Transverse colon (tissue), 4 donors: ENCODE measurements at places on chromosomes 12 and 14. TPM values are rescaled to one million over a fixed set of nuclear protein-coding genes. Genes with fewer than 3 reads are reported as not detected.
A peak's percentile ranks its signal among the peaks of the same experiment; 100 is the strongest.

- no peak for DNase-seq
Observed at GRCh38 chr12:53227836-53228235, 4.2 kb downstream of the RARG start.

- no peak for DNase-seq
Observed at GRCh38 chr14:35277179-35277578, 15.0 kb upstream of the PSMA6 start.

- DNase-seq = peak; percentile 53
Observed at GRCh38 chr12:112900298-112901145, 6.2 kb upstream of the OAS1 start.

- no peak for DNase-seq
Observed at GRCh38 chr14:31854508-31855075, 222.5 kb upstream of the ARHGAP5 start.

GRCh38 chr12:130711756-130712155 lies 4.3 kb downstream of the RIMBP2 start:
- DNase-seq = peak; percentile 26

DNA sequence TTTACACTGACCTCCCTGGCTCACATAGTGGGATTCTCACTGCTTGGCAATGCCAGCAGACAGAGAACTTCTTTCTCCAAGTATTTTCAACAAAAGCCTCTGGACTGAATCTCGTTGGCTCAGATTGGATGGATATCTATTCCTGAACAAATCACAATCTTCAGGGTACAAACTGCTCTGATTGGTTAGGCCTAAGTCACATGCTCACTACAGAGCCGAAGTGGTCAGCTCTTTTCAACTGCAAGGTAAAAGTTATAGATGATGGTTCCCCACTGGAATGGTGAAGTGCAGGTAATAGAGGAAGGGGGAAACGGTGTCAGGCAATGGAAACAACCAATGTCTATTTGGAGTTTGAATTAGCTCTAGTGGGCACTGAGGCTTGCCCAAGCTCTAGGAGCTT lies 16.7 kb upstream of the VRK1 start:
- DNase-seq = no peak

- peak; percentile 27 for DNase-seq
Observed at GRCh38 chr12:51752234-51752889, 96.2 kb downstream of the FIGNL2 start.

DNA sequence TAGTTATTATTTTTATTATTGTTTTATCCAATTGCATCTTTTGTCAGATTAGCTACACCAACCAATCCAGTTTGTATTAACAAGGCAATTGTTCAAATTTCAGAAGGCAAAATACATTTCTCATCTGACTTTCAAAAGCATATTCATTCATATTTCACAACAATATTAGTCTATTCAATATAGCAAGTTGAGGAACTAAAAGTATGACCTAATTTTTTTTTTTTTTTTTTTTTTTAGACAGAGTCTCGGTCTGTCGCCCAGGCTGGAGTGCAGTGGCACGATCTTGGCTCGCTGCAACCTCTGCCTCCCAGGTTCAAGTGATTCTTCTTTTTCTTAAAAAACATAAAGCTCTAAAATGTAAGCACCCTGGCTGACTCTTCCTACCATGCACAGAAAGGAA lies 17.3 kb downstream of the COX14 start:
- no peak for DNase-seq

DNA sequence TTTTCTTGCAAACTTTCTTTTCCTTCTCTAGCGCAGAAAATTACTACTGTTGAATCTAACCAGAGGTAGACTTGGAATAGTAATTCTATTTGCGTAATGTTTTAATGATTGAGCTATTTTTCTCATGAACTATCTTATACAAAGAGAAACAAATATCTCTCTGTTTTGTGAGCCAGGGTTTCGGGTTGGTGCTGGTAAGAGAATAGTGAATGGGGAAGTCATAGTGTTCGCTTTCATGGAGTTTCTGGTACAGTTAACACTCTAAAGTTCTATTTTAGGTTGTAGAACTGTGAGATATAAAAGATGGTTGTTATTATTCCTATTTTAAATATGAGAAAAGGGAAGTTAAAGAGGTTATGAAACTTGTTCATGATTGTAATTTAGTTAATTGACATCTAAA lies 6.6 kb downstream of the CLEC1B start:
- DNase-seq = no peak

DNA sequence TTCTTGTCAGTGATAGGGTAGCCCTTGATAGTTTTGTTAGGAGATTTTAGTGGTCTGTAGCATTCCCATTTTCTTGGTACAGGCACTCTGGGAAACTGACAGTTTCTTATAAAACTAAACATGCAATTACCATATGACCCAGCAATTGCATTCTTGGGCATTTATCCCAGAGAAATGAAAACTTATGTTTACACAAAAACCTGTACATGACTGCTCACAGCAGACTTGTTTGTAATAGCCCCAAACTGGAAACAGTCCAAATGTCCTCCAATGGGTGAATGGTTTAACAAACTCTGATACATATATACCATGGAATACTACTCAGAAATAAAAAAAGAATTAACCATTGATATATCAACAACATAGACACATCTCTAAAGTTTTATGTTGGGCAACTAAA lies 75.5 kb downstream of the BORCS5 start:
- no peak for DNase-seq

DNA sequence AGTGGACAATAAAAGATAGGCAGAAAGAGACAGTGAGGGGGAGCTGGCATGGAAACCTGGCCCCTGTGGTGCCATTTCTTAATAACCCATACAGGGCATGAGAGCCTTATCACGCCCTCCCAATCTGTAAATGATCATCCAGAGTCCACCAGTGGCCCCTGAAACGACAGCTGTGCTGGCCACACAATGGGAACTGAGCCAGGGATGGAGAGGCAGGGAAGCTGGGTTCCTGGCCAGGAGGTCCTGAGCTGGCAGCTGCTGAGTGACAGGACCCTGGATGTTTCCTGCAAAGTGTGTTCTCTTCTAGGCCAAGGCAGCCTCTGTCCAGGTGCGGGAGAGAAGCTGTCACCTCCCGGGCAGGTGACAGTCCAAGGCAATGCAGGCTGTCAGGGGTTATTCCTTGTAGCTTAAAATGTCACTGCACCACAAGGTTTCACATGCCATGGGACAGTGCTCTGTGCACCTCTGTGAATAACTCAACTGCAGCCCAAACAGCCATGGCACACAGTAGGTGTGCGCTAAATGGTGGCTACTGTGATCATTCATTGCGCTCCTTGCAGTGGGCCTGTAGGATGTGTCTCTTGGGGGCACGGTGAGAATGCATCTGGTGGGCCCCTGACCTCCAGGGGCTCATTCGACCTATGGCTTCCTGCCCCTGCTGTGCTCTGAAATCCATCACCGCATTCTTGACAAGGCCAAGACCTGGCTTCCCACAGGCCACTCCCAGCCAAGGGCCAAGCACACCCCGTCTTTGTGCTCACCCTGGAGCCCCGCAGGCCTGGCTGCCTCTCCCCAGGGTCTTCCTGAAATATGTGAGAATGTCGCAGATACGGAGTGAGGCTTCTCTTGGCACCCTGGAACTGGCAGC lies 46.3 kb upstream of the BCL11B start:
- peak; percentile 60 for DNase-seq

- DNase-seq = no peak
Observed at GRCh38 chr12:96383991-96384390, 16.2 kb downstream of the CDK17 start.

DNA sequence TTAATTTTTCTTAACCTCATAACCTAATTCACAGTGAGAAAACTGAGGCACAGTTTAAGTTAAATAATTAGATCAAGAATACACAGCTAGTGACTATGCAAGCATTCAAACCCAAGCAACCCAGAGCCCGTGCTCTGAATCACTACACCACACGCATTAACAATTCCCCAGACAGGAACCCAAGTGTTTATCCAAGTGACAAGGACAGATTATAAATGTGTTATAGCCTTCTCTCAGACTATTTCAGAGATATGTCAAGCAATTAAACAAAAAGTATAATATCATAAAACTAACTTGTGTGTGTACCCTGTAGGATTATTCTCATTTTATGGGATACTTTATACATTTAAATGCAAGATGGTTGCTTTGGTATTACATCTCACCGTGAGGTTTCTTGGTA lies 43.8 kb downstream of the MED13L start:
- no peak for DNase-seq

DNA sequence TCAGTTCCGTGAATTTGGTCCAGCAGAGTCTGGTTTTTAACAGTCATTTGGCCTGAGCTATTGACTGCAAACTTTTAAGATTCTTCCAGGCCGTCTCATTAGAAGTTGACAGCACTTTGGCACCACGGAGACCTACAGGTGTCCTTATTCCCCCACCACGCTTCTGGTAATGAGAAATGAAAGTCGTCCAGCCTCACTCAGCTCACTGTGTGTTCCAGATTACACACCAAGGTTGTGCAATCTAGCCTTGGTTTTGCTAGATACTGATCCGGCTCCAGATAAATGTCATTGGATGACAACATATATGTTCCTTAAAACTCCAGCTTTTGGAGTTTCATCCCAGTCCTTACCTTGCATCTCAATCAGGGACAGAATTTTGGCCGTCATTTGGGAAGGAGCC lies 210.4 kb downstream of the CHST11 start:
- no peak for DNase-seq

The RBP5 gene
- 3.0 TPM for total RNA-seq

The MYO1H gene
- total RNA-seq = not detected

The KRT82 gene
- total RNA-seq = not detected

The SERPINA10 gene
- not detected for total RNA-seq

The TMEM179 gene
- total RNA-seq = not detected

The RDH12 gene
- not detected for total RNA-seq

The SCFD1 gene
- total RNA-seq = 58.4 TPM

The NDUFA9 gene
- total RNA-seq = 43.8 TPM
